ENCODE measurements at places on chromosomes 11 and 22. TPM values are rescaled to one million over a fixed set of nuclear protein-coding genes. Genes with fewer than 3 reads are reported as not detected.

Gene POU2AF3
- not detected for total RNA-seq

Gene NXPE2
- not detected for total RNA-seq

Gene CRYBB2
- total RNA-seq = not detected

Gene TEX12
- not detected for total RNA-seq

Gene NXPE1
- not detected for total RNA-seq

Gene DNAJB7
- not detected for total RNA-seq

Gene OR2AT4
- not detected for total RNA-seq

Gene FTH1
- 1,396 TPM for total RNA-seq

Gene LSP1
- 478 TPM for total RNA-seq

Gene MAJIN
- not detected for total RNA-seq

Gene ANGPTL5
- total RNA-seq = not detected

Gene DDIAS
- total RNA-seq = 14.2 TPM

Gene ANO3
- total RNA-seq = 0.35 TPM

Gene PKP3
- 0.37 TPM for total RNA-seq

- H3K36me3 ChIP-seq = no peaks in the 10 kb centered on the region
- H3K4me3 ChIP-seq = peak overlapping the region; percentile 96
- H3K27me3 ChIP-seq = no peaks in the 10 kb centered on the region
- H3K4me1 ChIP-seq = peaks cover 9% of the 10 kb centered on the region
Observed at GRCh38 chr22:21568347-21569075, 997 bp downstream of the UBE2L3 start.

DNA sequence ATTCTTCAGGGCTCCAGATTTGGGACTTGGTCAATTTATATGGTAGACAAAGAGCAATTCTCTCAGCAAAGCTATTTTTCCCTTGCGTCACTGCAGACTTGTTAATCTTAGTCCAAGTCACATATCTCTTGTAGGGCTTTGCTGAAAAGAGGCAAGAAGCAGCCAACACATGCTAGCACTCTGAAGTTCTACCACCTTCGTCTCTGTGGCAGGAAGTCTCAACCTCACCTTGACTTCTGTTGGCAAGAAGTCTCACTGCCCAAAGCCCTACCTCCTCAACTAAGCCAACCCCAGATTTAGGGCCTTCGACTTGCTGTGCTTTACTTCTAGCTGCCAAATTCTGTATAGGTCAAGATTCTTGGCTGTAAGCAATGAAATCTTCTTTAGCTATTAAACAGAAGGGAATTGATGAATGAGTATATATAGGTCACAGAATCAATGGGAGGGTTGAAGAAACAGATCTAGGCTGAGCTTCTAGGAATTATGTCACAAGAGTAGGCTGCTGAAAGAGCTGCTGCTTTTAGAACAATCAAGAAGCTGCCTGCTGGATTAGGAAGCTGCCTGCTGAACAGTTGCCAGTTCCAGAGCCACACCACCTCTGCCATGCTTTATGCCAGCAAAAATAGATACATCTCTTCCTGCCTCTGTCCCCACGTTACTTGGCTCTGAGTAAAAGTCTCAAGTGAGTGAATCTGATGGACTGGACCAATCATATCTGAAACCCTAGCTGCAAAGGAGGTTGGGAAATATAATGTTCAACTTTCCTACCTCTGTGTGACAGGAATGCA, 17.6 kb upstream of the NCR3LG1 start:
- H3K36me3 ChIP-seq = no peaks in the 10 kb centered on the region
- no peak overlapping the region for H3K27ac ChIP-seq
- H3K4me3 ChIP-seq = no peak overlapping the region
- no peak for DNase-seq
- no peaks in the 10 kb centered on the region for H3K4me1 ChIP-seq

GRCh38 chr22:47044722-47045535, 282.5 kb downstream of the TBC1D22A start:
- no peak overlapping the region for H3K27ac ChIP-seq
- no peaks in the 10 kb centered on the region for H3K27me3 ChIP-seq
- DNase-seq = no peak
- no peak overlapping the region for H3K4me3 ChIP-seq
- H3K4me1 ChIP-seq = peaks cover 15% of the 10 kb centered on the region

GRCh38 chr22:50545522-50546325, at the start of gene KLHDC7B:
KLHDC7B (plus strand) TSS chr22:50545899; CDS start chr22:50546244, 345 bp downstream.
- no peak for DNase-seq
- H3K4me3 ChIP-seq = no peak within 1 kb of the TSS
- peak within 1 kb of the TSS; percentile 45 for H3K27ac ChIP-seq
- peaks cover 37% of the 10 kb centered on the region for H3K4me1 ChIP-seq
- peaks cover 1% of the 10 kb centered on the region for H3K27me3 ChIP-seq
- H3K36me3 ChIP-seq = no peaks in the 10 kb centered on the region

DNA sequence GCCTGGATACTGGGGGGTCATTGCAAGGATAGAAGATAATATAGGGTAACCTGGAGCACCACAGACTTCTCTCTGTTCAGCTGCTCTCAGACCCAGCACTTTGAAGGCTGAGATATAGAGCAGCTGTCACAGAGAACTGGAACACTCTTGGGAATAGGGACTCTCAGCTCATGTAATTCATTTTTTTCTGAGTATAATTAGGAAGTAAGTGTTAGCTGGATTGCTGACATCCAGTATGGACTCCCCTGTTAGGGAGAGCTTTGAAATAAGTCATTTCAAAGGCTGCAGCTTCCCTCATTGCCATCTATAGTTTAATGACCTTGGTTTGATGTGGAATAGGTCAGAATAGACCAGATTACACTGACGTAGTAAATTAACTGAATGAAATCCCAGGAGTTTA, 120.8 kb upstream of the POU2AF2 start:
- no peak overlapping the region for H3K4me3 ChIP-seq
- no peak overlapping the region for H3K27ac ChIP-seq
- no peaks in the 10 kb centered on the region for H3K4me1 ChIP-seq
- no peaks in the 10 kb centered on the region for H3K36me3 ChIP-seq
- DNase-seq = no peak
- H3K27me3 ChIP-seq = no peaks in the 10 kb centered on the region

GRCh38 chr11:67648140-67648795, 2.3 kb downstream of the ACY3 start:
- no peaks in the 10 kb centered on the region for H3K27me3 ChIP-seq
- H3K4me3 ChIP-seq = no peak overlapping the region
- H3K27ac ChIP-seq = peak overlapping the region; percentile 78

GRCh38 chr11:69343401-69344321, 49.7 kb downstream of the MYEOV start:
- no peaks in the 10 kb centered on the region for H3K4me1 ChIP-seq
- DNase-seq = no peak
- H3K4me3 ChIP-seq = no peak overlapping the region
- H3K36me3 ChIP-seq = no peaks in the 10 kb centered on the region
- no peaks in the 10 kb centered on the region for H3K27me3 ChIP-seq

GRCh38 chr22:31278626-31279326, 13.5 kb downstream of the PIK3IP1 start:
- H3K4me3 ChIP-seq = no peak overlapping the region
- no peak overlapping the region for H3K27ac ChIP-seq
- DNase-seq = no peak
- H3K4me1 ChIP-seq = no peaks in the 10 kb centered on the region

GRCh38 chr11:90737444-90738050, 514.7 kb upstream of the CHORDC1 start:
- no peak overlapping the region for H3K4me3 ChIP-seq
- H3K27ac ChIP-seq = no peak overlapping the region
- no peaks in the 10 kb centered on the region for H3K27me3 ChIP-seq
- H3K36me3 ChIP-seq = no peaks in the 10 kb centered on the region
- no peaks in the 10 kb centered on the region for H3K4me1 ChIP-seq

DNA sequence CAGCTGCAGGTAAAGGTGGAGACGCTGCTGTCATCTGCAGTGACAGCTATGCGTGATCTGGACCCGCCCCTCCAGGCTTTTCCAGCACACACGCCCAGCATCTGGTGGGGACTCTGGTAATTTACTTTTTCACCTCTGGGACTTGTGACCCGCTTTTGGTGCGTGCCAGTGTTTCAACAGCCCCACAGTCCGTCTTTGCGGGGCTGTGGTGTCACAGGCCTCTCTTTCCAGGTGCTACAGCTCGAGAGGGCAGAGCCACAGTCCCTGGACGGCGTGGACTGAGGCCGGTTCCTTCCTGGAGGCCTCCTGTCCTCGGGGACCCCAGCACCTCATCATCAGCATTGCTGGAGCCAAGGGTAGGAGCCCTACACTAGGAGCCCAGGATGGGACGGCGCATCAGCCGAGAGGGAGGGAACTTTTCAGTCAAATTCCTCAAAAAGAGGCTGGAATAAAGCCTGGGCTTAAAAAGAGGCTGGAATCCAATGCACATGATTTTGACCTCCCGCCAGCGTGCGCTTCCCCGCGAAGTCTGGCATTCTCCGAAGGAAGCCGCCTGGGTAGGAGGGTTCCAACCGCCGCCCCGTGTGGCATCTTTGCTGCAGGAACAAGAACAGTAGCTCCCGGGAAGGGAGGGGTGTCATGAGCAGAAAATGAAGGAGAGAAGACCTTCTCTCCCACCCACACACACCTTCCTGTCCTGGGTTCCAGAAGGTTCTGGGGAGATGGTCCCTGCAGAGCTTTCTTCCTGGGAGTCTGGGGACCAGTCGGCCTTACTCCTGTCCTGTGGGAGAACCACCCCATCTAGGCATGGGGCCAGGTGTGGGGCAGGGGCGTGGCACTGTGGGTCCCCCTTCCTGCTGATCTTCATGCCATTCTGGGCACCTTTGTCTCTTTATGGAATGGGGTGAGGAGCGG, 25.7 kb upstream of the KRTAP5-7 start:
- H3K27me3 ChIP-seq = no peaks in the 10 kb centered on the region
- H3K4me1 ChIP-seq = 0 out of 2 replicates have a peak, but pooled peaks cover 2% of the 10 kb centered on the region
- H3K4me3 ChIP-seq = no peak overlapping the region
- no peak for DNase-seq
- H3K36me3 ChIP-seq = peaks cover 12% of the 10 kb centered on the region

DNA sequence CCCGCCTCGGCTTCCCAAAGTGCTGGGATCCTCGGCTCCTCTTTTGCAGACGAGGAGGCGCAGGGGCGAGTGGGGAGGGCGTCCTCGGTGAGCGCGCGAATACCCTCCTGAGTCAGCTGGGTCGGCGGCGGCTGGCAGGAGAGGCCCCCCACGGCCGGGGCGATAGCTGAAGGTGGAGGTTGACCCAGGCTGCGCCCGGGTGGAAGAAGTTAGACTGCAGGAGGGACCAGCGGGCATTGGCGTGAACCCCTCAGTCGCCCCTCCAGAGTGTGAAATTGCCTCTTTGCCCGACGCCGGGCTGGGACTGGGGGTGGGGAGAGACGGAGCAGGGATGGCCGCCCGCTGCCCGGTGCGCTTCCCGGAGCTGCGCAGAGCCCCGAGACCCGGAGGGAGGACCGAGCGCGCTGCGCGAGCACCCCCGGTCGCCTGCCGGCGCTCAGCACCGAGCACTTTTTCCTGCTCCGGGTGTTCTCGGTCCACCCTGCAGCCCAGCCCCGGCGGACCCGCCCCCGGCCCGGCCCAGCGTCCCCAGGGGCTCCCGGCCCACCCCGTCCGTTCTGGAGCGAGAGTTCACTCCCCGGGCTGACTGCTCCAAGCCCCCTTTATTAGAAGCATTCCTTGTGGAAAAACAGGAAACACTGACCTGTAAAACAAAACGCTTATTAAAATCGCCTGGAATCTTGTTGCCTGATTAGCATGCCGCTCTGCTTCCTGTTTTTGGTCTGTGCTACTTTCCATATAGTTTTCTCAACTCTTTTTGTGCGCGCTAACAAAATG, 13.7 kb upstream of the CPT1A start:
- H3K27ac ChIP-seq = no peak overlapping the region
- no peaks in the 10 kb centered on the region for H3K27me3 ChIP-seq
- no peaks in the 10 kb centered on the region for H3K4me1 ChIP-seq
- no peaks in the 10 kb centered on the region for H3K36me3 ChIP-seq

- DNase-seq = no peak
- H3K27ac ChIP-seq = no peak overlapping the region
- H3K4me1 ChIP-seq = no peaks in the 10 kb centered on the region
- no peaks in the 10 kb centered on the region for H3K27me3 ChIP-seq
Observed at GRCh38 chr11:30128269-30128932, 102.4 kb upstream of the FSHB start.

GRCh38 chr11:102807921-102808320, 10.0 kb upstream of the MMP1 start:
- no peaks in the 10 kb centered on the region for H3K4me1 ChIP-seq
- H3K27ac ChIP-seq = no peak overlapping the region
- H3K4me3 ChIP-seq = no peak overlapping the region
- no peak for DNase-seq
- no peaks in the 10 kb centered on the region for H3K27me3 ChIP-seq

DNA sequence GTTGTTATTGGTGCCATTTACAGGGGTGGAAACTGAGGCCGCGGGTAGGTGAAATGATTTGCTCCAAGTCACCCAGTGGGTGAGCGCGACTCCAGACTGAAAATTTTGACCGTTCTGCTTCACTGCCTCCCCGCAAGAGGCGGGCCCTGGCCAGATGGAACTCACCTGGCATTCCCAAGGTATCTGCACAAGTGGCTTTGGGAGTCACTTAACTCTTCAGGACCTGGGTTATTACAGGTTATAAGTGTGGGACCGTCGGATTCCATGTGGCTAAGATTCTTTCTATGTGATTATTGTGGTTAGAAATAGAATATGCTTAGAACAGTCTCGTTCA, 598 bp downstream of the CABIN1 start:
- DNase-seq = no peak
- H3K27ac ChIP-seq = peak overlapping the region; percentile 54
- no peaks in the 10 kb centered on the region for H3K36me3 ChIP-seq
- no peaks in the 10 kb centered on the region for H3K27me3 ChIP-seq

- no peaks in the 10 kb centered on the region for H3K27me3 ChIP-seq
- DNase-seq = no peak
- no peak overlapping the region for H3K27ac ChIP-seq
- no peaks in the 10 kb centered on the region for H3K4me1 ChIP-seq
- H3K36me3 ChIP-seq = no peaks in the 10 kb centered on the region
Observed at GRCh38 chr11:18757811-18758210, 31.8 kb upstream of the IGSF22 start.

DNA sequence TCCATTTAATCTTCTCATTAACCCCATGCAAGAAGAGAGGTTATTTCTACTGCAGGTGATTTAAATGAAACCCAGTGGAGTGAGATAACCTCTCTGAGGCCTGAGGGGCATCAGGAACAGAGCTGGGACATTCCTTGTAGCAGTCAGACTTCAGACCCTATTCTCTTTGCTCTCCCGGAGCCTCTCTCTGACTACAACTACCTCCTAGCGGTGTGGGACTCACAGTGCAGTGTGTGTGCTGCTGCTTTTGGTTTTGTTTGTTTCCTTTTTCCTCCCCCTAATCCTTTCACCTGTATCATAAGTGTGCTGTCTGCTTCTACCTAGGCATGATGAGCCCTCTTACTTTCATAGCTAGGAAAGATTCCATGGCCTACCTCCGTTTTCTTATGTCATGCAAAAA, 769.6 kb downstream of the NTM start:
- H3K36me3 ChIP-seq = no peaks in the 10 kb centered on the region
- H3K4me3 ChIP-seq = no peak overlapping the region
- DNase-seq = no peak

GRCh38 chr11:46438211-46438610, 46.6 kb upstream of the CHRM4 start:
- no peak overlapping the region for H3K4me3 ChIP-seq
- peaks cover 11% of the 10 kb centered on the region for H3K36me3 ChIP-seq
- H3K27me3 ChIP-seq = no peaks in the 10 kb centered on the region
